ENCODE measurements at places on chromosomes 13 and 19.

- no peak for DNase-seq
These were observed 179.1 kb downstream of the ZNF536 start for GRCh38 chr19:30551271-30551670.

DNA sequence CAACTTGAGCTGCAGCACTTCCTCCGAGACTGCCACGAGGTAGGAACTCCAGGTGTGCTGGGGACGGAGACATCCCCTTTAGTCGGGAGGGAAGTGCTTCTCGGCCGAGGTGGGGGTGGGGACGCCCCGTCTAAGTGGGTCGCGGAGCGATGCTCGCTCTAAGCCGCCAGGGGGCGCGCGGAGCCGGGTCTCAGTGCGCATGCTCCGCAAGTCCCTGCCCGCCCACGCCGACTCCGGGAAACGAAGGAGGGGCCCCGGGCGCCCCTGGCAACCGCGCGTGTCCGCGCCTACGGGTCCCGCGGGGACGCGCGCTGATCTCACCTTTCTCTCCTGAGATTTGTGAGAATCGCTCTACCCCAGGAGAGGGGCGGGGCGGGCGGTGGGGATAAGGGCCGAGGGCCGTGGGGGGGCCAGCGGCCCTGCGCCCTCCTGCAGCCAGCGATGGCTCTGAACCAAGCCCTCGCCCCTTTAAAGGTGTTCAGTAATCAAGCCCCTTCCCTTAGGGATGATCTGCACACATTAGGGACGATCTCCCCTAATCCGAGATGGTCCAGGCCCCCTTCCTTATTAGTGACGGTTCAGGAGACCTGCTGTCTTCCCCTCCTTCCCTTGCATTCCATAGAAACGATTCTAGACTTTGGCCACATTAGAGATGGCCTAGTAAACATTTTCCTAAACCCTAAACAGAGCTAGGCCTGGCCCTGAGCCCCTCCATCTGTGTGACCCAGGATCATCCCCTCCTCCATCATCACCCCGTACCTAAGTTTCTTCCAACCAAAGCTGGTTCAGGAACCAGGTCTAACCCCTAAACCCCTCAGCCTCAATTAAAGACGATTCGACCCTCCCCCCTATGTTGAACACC is 47.3 kb upstream of the SHKBP1 start:
- DNase-seq, result peak; percentile 68

GRCh38 chr13:76331943-76332712 is 554.1 kb downstream of the KCTD12 start:
- DNase-seq, result no peak

GRCh38 chr13:20702915-20703779 is at the start of gene IL17D:
Gene IL17D (plus strand): TSS chr13:20703699. CDS start chr13:20704002, 303 bp downstream.
- DNase-seq, result no peak

GRCh38 chr19:48186015-48186414 is 15.5 kb downstream of the ZSWIM9 start:
- no peak for DNase-seq

DNA sequence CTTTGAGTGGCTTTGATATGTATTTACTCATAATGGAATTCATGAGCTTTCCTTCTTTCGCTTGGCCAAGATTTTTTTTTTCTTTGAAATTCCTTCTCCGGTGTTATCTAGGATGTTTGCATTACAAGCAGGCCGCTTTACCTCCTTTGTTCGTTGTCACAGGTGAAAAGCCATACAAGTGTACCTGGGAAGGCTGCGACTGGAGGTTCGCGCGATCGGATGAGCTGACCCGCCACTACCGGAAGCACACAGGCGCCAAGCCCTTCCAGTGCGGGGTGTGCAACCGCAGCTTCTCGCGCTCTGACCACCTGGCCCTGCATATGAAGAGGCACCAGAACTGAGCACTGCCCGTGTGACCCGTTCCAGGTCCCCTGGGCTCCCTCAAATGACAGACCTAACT is 16.7 kb downstream of the KLF5 start:
- no peak for DNase-seq

DNA sequence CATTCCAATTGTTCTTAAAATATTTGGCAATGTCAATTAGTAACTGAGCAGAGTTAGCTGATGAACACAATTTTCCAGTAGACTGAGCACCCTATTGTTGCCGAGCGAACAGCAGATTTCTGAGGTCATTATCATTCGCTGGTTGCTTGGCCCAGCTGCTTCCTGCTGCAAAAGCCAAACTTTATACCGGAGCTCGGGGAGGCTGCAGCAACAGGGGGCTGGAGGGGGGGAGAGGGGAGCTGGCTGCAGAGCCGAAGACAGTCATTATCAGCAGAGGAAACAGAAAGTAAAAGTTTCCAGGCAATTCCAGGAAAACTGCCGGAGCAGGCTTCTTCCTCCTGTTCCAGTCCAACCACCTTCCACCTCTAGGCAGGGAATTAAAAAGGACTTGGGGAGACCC is 77.9 kb downstream of the ZNF536 start:
- DNase-seq, result no peak

GRCh38 chr13:66033924-66034323 is 1196.2 kb downstream of the PCDH9 start:
- DNase-seq, result no peak

GRCh38 chr19:677201-677600 is 1.0 kb downstream of the FSTL3 start:
- peak; percentile 84 for DNase-seq

DNA sequence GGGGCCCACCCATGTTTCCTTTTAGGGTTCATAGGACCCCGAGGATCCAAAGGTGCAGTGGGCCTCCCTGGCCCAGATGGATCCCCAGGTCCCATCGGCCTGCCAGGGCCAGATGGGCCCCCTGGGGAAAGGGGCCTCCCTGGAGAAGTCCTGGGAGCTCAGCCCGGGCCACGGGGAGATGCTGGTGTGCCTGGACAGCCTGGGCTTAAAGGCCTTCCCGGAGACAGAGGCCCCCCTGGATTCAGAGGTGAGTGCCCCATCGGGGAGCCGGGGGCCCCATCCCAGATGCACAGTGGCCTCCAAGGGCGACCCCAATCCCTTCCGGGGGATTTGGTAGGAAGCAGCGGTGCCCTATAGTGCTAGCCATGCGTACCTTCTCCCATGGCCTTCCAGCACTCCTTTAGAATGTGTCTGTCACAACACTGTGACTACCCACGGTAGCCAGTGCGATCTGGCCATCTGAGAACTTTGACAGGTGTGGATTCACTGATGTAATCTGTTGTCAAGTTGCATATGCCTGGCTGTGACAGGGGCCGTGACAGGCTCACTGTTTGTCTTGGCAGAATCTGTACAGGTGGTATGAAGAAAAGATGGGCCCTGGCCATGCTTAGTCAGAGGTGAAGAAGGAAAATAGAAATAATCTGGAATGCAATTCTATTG is 88.5 kb downstream of the RAB20 start:
- no peak for DNase-seq

- DNase-seq, result no peak
These were observed 5.2 kb downstream of the LILRA4 start for GRCh38 chr19:54333586-54334298.

- no peak for DNase-seq
These were observed 7.8 kb downstream of the ACP4 start for GRCh38 chr19:50797781-50798658.

- no peak for DNase-seq
These were observed 619 bp downstream of the MED16 start for GRCh38 chr19:892243-892893.

- no peak for DNase-seq
These were observed 125.5 kb upstream of the TRPC4 start for GRCh38 chr13:37995092-37995491.

DNA sequence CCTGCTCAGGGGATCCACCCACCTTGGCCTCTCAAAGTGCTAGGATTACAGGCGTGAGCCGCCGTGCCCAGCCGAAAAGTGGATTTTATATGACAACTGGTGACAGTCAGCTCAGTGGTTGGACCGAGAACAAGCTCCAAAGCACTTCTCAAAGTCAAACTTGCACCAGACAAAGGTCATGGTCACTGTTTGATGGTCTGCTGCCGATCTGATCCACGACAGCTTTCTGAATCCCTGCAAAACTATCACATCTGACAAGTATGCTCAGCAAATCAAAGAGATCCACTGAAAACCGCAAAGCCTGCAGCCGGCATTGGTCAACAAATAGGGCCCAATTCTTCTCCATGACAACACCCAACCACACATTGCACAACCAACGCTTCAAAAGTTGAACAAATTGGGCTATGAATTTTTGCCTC is 21.6 kb upstream of the NAA16 start:
- no peak for DNase-seq

- DNase-seq, result no peak
These were observed 4.0 kb upstream of the UBE2M start for GRCh38 chr19:58562122-58563033.

DNA sequence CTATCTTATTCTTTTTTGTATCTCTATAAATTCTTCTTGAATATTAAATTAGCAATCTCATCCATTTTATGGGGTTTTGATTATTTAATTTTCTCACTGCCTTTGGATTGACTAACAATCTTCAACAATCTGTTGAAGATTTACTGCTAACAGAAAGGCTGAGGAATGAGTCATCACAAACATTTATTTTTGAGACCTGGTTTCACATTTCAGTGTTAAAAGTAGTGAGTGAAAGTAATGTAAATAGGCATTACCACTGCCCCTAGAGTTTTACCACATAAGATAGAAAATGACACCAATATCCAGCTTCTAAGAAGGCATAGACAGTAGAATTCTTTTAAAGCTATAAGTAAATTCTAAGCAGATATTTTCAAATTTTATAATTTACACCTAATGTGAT is 472.8 kb downstream of the OLFM4 start:
- no peak for DNase-seq

- DNase-seq, result no peak
These were observed 14.5 kb upstream of the RAB20 start for GRCh38 chr13:110576070-110576394.

GRCh38 chr13:75643693-75644092 is 7.6 kb downstream of the LMO7 start:
- no peak for DNase-seq

DNA sequence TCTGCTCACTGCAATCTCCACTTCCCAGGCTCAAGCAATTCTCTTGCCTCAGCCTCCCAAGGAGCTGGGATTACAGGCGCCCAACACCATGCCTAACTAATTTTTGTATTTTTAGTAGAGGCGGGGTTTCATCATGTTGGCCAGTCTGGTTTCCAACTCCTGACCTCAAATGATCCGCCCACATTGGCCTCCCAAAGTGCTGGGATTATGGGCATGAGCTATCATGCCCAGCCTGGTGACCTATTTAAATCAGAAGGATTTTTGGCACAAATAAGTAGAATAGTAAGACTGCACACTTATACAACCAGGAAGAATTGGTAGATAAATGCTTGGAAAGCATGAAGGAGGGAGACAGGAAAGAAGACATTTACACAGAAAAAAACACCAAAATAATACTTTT is 53.4 kb upstream of the AKAP11 start:
- DNase-seq, result no peak

DNA sequence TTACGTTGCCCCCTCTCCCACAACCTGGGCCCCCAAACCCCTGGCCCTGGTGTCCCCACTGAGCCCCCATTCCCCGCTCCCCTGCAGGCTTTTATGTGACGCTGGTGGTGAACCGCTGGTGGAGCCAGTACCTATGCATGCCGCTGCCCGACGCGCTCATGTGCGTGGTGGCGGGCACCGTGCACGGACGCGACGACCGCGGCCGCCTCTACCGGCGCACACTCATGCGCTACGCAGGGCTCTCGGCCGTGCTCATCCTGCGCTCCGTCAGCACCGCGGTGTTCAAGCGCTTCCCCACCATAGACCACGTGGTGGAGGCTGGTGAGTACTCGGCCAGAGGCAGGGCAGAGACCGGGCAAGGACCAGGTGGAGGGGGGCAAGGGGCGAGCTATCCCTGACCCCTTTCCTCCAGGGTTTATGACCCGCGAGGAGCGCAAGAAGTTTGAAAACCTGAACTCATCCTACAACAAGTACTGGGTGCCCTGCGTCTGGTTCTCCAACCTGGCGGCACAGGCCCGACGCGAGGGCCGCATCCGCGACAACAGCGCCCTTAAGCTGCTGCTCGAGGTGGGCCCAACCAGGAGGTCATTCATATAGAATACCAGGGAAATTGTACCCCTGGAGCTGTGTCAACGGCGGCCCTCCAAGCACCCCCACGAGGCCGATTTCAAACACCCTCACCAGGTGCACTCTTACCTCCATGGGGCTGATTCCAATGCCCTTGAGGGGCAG is 3.0 kb downstream of the BEST2 start:
- DNase-seq, result no peak

GRCh38 chr19:3801412-3802096 is 15.4 kb upstream of the MATK start:
- DNase-seq, result no peak

- DNase-seq, result no peak
These were observed 169.2 kb downstream of the URI1 start for GRCh38 chr19:30111021-30111855.

- no peak for DNase-seq
These were observed 1.2 kb downstream of the GTPBP3 start for GRCh38 chr19:17338433-17339078.

DNA sequence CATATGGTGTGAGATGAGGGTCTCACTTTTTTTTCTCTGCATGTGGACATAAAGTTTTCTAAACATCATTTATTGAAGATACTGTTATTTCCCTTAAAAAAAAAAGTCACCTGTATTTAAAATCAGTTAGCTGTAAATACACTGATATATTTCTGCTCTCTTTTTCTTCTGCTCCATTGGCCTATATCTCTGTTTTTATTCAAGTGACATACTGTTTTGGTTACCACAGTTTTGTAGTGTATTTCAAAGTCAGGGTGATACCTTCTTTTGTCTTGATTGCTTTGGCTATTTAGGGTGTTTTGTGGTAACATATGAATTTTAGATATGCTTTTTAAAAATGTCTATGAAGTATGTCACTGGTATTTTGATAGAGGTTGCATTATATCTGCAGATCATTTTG is 15.8 kb upstream of the ZNF431 start:
- no peak for DNase-seq

DNA sequence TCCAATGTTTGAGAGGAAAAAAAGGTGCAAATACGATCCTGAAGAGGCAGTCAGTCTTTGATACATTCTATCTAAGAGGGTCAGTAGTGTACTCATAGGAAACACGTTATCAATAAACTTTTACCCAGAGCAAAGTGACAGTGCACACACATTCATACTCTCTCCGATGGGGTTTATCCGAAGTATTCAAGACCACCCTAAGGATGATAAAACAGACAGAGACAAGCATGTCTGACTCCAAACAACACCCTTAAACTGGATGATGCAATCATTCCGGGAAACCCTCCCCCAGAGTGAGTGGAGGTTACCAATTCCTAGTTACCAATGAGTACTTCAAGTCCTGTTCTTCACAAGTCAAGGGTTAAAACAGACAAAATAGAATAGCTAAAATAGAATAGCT is 79.1 kb downstream of the DNAJC3 start:
- no peak for DNase-seq

GRCh38 chr13:99472122-99472440 is 29.2 kb upstream of the TM9SF2 start:
- DNase-seq, result no peak

DNA sequence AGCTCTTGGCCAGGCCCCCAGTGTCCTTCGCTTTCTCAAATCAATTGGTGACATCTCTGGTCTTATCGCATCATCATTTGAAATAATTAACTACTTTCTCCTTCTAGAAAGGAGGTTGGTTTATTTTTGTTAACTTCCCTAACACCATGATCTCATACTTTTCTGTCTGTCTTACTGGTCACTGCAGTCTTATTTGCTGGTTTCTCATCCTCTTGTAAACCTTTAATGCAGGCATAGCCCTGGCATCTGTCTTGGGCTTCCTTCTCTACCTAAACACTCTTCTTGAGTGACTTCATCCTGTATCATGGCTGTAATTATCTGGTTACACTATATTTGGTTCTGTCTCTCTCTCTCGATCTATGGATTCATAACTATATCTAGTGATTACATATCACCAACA is 152.8 kb downstream of the CYSLTR2 start:
- no peak for DNase-seq

GRCh38 chr13:54965881-54966280 is 1937.3 kb downstream of the OLFM4 start:
- DNase-seq, result no peak

- DNase-seq, result no peak
These were observed 14.8 kb downstream of the OPA3 start for GRCh38 chr19:45569619-45570421.
